ENCODE measurements at places on chromosomes 2 and 18. TPM values are rescaled to one million over a fixed set of nuclear protein-coding genes. Genes with fewer than 3 reads are reported as not detected.

- no peak for DNase-seq
Observed at GRCh38 chr18:56563568-56563967, 74.8 kb downstream of the TXNL1 start.

Gene INPP5D
- 55.8 TPM for total RNA-seq

Gene RFTN2
- total RNA-seq = 27.3 TPM

DNA sequence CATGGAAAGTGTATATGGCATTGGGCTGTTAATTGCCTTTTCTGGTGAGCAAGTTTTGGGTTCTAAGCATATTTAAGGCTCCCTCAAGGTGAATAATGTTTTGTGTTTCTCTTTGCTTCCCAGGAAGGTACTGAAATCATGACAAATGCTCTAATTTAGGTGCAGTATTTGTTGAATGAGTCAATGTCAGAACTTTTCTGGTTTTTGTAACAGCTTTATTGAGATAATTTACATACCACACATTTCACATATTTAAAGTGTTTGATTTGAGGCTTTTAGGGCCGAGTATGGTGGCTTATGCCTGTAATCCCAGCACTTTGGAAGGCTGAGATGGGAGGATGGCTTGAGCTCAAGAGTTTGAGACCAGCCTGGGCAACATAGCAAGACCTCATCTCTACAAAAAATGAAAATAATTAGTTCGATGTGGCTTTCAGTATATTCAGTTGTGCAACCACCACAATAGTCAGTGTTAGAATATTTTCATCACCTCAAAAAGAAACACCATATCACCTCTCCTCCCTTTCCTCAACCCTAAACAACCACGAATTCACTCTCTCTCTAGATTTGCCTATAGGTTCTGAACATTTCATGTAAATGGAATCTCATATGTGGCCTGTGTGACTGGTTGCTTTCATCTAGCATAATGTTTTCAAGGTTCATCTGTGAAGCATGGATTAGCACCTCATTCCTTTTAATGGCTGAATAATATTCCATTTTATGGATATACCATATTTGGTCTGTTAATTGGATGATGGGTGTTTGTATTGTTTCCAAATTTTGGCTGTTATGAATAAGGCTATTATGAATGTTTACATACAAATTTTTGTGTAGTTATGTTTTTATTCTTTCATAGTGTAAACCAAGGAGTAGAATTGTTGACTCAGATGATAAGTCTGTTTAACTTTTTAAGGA, 54.9 kb downstream of the MGAT5 start:
- no peak for DNase-seq

DNA sequence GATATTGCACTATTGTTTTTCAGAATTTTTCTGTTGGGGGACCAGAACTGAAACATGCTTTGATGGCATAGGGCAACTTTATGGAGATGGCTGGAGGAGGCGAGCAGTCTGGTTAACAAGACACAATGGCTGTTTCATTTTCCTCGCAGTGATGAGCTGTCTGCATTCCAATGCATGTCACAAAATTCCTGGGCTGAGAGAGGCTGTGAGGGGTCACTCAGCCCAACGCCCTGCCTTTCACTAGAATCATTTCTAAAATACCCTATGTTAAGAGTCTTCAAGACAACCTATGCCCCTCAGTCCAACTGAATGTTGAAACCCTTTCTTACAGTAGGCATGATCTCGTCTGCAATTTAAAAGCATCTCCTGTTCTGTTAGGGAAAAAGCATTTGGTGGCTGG, 1090.0 kb downstream of the BCL11A start:
- DNase-seq = no peak

Gene SKOR2
- not detected for total RNA-seq

DNA sequence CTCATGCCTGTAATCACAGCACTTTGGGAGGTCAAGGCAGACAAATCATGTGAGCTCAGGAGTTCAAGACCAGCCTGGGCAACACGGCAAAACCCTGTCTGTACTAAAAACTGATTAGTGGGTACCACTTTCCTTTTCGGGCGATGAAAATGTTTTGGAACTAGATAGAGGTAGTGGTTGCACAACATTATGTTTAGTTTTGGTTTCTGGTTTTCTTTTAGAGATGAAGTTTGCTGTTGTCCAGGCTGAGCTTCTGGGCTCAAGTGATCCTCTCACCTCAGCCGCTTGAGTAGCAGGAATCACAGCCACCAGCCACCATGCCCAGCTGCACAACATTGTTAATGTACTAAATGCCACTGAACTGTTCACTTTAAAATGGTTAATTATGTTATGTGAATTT, 27.6 kb downstream of the AAK1 start:
- DNase-seq = no peak

- DNase-seq = no peak
Observed at GRCh38 chr18:75170916-75171315, 38.0 kb downstream of the PTGR3 start.

Gene L3MBTL4
- 14.8 TPM for total RNA-seq

DNA sequence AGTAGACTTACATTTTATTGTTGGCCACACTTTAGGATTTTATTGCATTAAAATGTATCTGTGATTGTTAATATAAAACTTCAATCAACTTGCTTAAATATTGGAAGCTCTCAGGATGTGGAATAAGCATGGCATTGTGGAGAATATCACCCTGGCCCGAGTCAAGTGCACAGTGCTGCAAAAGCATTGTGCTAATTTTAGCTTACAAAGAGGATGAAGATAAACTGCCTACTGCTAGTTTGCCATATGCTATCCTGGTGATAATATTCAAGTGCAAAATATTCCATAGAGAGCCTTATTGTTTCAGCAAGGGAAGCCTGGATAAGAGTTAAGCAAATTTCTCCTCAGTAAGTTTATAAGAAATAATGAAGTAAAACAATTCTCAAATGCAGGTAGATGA, 54.5 kb downstream of the MEIS1 start:
- no peak for DNase-seq

- DNase-seq = no peak
Observed at GRCh38 chr2:213376644-213377043, 92.4 kb downstream of the SPAG16 start.

DNA sequence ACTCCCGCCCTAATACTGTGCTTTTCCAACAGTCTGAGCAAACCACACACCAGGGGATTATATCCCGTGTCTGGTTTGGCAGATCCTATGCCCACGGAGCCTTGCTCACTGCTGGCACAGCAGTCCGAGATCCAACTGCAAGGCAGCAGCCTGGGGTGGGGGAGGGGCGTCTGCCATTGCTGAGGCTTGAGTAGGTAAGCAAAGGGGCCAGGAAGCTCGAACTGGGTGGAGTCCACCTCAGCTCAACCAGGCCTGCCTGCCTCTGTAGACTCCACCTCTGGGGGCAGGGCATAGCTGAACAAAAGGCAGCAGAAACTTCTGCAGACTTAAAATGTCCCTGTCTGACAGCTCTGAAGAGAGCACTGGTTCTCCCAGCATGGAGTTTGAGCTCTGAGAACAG, 44.2 kb downstream of the LNPK start:
- DNase-seq = no peak
